ENCODE measurements at places on chromosomes 13 and 19. TPM values are rescaled to one million over a fixed set of nuclear protein-coding genes. Genes with fewer than 3 reads are reported as not detected.
A peak's percentile ranks its signal among the peaks of the same experiment; 100 is the strongest.

Gene MTUS2
- 0.26 TPM for total RNA-seq

Gene MLNR
- not detected for total RNA-seq

Gene ERICH4
- not detected for total RNA-seq

Gene ZIC2
- total RNA-seq = not detected

Gene DOCK9
- total RNA-seq = 197 TPM

Gene FCHO1
- total RNA-seq = 3.8 TPM

Gene OXGR1
- total RNA-seq = not detected

Gene ZIC5
- not detected for total RNA-seq

Gene APC2
- 3.5 TPM for total RNA-seq

Gene MAP4K1
- 0.55 TPM for total RNA-seq

GRCh38 chr13:52933547-52934210 is 85.2 kb upstream of the PCDH8 start:
- DNase-seq = no peak

DNA sequence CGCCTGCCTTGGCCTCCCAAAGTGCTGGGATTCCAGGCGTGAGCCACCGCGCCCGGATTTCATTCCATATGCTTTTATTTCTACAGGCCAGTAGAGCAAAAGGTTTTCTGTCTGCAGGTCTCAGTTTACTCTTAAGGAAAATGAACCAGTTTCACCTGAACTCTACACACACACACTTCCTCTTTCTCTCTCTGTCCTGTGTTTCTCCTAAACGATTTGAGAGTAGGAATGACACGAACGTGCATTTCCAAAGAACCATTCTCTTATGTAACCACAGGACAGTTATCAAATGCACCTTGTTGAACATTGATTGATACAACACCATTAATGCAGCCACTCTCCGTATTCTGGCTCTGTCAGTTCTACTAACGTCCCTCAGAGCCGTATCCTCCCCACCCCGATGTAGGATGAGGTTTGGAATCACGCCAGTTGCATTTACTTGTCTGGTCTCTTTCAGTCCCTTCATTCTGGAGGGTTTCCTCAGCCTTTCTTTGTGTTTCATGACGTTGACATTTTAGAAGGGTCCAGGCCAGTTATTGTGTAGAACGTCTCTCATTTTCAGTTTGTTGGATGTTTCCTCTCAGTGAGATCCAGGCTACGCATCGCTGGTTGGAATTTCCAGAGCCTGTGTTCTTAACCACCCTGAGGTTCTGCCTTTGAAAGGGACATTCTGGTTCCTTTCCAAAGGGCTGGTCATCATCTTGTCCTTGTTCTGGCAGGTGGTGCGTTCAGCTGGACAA is 36.0 kb downstream of the BICRA start:
- no peak for DNase-seq

GRCh38 chr19:1130771-1131717 is 27.2 kb downstream of the GPX4 start:
- DNase-seq = peak; percentile 26

GRCh38 chr13:76129305-76130000 is 493.3 kb downstream of the LMO7 start:
- DNase-seq = no peak

DNA sequence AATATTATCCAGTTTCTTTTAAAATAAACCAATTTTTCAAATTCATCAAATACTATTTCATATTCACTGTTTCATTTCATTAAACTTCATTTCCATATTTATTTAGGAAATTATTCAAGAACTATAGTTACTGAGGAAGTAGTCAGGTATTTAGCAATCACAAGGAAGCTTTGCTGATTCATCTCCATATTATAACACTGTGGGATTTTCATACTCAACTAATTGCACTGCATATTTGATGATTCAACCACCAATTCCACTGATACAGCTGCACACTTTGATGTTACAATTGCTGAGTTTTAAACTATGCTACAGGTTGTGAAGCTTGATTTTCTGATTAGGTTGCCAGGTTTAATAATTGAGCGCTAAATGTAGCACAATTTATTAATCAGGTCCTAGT is 556.8 kb upstream of the SLITRK1 start:
- no peak for DNase-seq

GRCh38 chr13:77740931-77741596 is 43.6 kb downstream of the SLAIN1 start:
- DNase-seq = no peak

GRCh38 chr13:60220072-60220471 is 56.3 kb upstream of the DIAPH3 start:
- DNase-seq = no peak

- DNase-seq = no peak
Observed at GRCh38 chr19:58516964-58517833, 2.4 kb downstream of the ZBTB45 start.

Measured in uterus (tissue), 4 donors.